ENCODE measurements at places on chromosomes 12 and 14. TPM values are rescaled to one million over a fixed set of nuclear protein-coding genes. Genes with fewer than 3 reads are reported as not detected.
A peak's percentile ranks its signal among the peaks of the same experiment; 100 is the strongest.

GRCh38 chr12:111181143-111181726, 187.7 kb downstream of the PHETA1 start:
- no peaks in the 10 kb centered on the region for H3K27me3 ChIP-seq
- H3K36me3 ChIP-seq = no peaks in the 10 kb centered on the region
- no peak overlapping the region for H3K27ac ChIP-seq
- H3K4me1 ChIP-seq = no peaks in the 10 kb centered on the region
- DNase-seq = no peak

DNA sequence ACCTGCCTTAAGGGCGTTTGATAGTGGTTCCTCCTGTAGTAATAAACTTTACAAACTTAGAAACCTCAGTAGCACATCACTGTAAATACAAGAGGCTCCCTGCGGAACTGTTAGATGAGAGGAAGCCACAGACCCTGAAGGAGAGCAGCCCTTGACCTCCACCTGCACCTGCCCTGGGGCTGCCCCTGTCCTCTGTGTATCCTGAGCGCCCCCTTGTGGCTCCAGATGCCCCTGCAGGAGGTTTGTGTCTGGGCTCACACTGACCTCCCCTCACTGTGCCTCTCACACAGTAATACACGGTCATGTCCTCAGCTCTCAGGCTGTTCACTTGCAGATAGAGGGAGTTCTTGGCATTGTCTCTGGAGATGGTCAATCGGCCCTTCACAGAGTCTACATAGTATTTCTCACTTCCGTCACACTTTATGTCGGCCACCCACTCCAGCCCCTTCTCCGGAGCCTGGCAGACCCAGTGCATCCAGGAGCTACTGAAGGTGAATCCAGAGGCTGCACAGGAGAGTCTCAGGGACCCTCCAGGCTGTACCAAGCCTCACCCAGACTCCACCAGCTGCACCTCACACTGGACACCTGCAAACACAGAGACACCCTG, 1059.8 kb downstream of the TMEM121 start:
- no peaks in the 10 kb centered on the region for H3K4me1 ChIP-seq
- no peak overlapping the region for H3K4me3 ChIP-seq
- no peaks in the 10 kb centered on the region for H3K36me3 ChIP-seq
- H3K27me3 ChIP-seq = no peaks in the 10 kb centered on the region
- no peak overlapping the region for H3K27ac ChIP-seq

- peaks cover 43% of the 10 kb centered on the region for H3K4me1 ChIP-seq
- peak within 1 kb of the TSS; percentile 75 for H3K27ac ChIP-seq
- H3K36me3 ChIP-seq = peaks cover 8% of the 10 kb centered on the region
- no peaks in the 10 kb centered on the region for H3K27me3 ChIP-seq
- peak within 1 kb of the TSS; percentile 94 for H3K4me3 ChIP-seq
Observed at GRCh38 chr14:69152902-69153151, at the start of gene DCAF5. Gene DCAF5 (minus strand): TSS chr14:69153119. CDS start chr14:69152978, 141 bp downstream.

- no peak overlapping the region for H3K27ac ChIP-seq
- no peak overlapping the region for H3K4me3 ChIP-seq
- DNase-seq = no peak
- no peaks in the 10 kb centered on the region for H3K4me1 ChIP-seq
Observed at GRCh38 chr12:98109266-98109665, 406.1 kb upstream of the TMPO start.

The KLRG1 gene
- total RNA-seq = 55.8 TPM

The KLHL33 gene
- 0.14 TPM for total RNA-seq

The ITGA5 gene
- 158 TPM for total RNA-seq

All from CD4-positive, alpha-beta memory T cell (primary cell).